ENCODE measurements at places on chromosomes 5 and 9.

GRCh38 chr9:14908295-14909180 is 1.7 kb downstream of the FREM1 start:
- DNase-seq, result no peak

DNA sequence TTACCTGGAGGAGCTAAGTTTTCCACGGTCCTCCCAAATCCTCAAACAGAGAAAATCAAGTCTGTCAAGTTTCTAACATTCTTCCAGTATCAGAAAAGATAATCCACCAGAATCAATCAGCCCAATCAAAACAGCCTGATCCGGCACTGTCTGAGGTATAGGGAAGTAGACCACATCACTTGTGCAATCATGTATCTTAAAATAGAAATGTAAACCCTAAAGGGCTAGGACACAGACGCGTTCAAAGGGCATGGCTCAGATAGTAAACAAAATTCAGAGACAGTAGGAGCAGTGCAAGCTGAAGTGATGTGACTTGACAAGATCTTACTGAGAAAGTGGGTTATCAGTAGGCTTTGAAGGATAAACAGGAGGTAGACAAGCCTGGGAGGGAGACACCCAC is 252.4 kb upstream of the DAPK1 start:
- DNase-seq, result peak; percentile 42

GRCh38 chr5:5767286-5767928 is 344.9 kb downstream of the ICE1 start:
- DNase-seq, result no peak

GRCh38 chr5:98328015-98328414 is 445.4 kb upstream of the RGMB start:
- DNase-seq, result no peak

GRCh38 chr5:14742498-14742897 is 78.0 kb downstream of the OTULIN start:
- no peak for DNase-seq

DNA sequence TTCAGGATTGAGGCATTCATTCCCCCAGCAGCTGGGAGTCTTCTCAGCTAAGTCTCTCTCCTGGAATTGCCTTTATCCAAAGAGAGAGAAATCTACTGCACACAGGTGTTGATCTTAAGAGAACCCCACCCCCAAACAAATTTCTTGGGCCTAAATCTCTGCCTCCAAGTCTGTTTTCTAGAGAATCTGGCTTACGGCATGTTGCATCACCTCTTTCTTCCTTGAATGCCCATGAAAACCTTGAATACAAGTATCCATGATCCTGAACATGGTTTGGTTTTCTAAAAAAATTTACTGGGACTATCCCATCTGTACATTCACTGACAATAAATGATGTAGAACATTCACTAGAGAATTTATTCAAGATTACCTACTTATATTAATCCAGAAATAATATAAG is 401.6 kb downstream of the PDE4D start:
- DNase-seq, result no peak

DNA sequence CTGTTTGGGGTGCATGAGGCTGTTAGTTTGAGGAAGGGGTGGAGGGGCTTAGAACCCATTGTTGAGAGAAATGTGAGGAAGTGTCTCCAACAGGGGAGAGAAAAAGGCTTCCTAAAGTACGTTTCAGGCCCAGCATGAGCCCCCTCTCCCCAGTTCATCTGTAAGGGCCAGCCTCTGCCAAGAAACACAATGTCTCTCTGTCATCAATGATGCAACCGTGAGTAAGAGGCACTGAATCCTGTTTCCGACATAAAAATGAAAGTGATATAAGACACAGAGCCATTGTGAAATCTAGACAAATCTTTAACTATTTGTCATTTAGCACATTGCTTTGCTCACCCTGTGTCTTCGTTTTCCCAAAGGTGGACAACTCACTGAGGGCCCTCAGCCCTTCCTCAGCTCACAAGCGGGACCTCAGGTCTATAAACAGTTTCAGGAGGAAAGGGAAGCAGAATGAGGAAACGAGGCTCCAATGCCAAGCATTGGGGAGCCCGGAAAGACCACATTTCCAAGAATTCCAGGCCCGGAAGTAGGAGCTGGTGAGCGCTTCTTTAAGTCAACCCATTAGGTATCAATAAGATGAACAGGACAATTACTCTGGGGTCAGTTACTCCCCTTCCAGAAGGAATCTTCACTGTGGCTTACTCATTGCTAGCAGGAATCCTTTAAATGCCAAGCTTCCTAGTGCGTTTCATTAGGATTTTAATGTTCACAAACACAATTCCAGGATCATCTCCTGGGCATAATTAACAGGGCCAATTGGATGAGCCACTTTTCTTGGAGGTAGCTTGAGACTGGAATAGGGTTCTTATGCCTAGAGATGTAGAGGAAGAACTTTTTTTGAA is 59.0 kb upstream of the KLF4 start:
- DNase-seq, result peak; percentile 93

DNA sequence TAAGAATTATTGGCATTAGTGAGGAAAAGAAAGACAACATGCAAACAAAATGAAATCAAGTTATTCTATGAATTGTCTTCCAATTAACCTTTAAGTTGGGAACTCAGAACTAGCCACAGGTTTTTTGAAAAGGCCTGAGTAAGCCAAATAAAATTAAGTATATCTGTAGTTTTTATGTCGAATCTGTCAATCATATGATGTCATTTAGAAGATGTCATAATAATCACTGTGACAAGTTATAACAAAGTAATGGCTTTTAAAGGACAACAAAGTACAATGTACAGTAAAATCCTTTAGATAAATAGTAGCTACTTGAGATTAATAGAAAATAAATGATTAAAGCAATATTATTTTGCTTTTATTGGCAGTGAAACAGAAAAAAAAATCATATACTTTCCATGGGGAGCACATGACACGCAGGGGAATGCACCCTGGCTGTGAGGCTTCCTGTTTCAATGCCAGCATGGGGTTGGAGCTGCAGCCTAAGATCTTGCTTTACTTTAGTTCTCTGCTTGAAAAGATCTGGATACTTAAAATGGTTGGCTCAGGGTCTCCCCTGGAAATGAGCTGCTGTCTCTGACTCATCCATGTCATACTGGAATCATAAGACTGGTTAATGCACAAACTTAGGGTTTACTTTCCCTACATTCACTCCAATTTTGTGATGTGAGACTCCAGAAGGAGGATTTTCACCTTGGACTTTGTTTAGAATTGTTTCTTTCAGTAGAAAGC is 284.3 kb downstream of the TAF11L14 start:
- DNase-seq, result no peak

DNA sequence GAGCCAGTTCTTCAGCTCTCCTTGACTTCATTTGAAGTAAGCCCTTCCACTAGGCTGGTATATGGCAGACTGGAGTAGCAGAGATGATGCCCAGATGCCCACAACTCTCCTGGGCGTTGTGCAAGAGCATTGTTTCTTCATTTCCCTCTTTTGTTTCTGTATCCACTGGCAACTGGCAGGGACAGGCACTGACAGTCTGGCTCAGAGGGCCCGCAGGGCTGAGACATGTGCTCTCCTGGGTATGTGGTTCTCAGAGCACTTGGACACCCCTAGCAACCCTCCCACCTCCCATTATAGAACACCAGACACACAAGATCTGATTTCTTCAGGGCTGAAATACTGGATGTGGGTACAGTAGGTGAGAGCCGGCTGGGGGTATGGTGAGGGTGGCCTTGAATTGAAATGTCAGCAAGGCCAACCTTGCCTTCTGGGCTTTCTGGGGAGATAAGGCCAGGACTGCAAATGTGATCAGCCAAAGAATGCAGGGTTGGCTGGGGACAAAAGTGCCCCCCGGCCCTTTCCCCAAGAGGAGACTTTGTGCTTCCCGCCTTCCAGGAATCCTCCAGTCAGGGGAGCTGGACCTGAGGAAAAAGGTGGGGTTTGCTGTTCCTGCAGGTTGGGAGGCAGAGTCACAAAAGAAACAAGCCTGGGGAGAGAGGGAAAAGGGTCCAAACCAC is 28.6 kb upstream of the CTNNA1 start:
- DNase-seq, result peak; percentile 63

GRCh38 chr5:54969856-54970828 is 15.3 kb downstream of the ESM1 start:
- DNase-seq, result no peak
